NCI-H774 (cell line): ENCODE measurements at places on chromosomes 1 and 21.

DNA sequence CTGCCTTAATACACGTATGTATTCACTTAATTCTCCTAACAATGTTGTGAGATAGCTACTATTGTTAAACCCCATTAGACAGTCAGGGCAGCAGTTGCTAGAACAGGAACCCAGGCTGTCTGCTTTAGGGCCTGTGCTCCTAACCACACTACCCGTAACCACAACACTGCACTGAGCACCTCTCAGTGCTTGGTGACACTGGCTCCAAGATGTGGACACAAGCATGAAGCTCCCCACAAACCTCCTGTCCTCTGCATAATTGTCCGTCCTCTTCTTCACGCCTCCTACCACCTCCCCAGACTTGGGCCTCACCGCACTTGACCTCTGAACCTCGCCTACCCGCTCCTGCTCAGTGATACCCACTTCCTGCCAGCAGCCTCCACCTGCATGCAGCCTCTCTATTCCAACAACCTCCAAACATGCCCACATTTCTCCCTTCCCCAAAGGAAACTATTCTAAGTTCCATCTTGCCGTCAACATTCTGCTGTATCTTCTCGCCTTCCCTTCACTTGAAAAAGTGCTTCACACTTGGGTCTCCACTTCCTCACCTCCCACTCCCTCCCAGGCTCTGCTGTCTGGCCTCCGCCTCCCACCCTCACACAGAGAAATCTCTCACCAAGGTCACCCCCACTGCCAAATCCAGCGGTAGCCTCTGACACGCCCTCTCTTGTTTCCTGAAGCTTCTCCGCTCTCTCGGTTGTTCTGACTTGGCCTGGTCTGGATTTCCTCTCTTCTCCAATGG is 14.6 kb upstream of the AHDC1 start:
- no peak for DNase-seq

DNA sequence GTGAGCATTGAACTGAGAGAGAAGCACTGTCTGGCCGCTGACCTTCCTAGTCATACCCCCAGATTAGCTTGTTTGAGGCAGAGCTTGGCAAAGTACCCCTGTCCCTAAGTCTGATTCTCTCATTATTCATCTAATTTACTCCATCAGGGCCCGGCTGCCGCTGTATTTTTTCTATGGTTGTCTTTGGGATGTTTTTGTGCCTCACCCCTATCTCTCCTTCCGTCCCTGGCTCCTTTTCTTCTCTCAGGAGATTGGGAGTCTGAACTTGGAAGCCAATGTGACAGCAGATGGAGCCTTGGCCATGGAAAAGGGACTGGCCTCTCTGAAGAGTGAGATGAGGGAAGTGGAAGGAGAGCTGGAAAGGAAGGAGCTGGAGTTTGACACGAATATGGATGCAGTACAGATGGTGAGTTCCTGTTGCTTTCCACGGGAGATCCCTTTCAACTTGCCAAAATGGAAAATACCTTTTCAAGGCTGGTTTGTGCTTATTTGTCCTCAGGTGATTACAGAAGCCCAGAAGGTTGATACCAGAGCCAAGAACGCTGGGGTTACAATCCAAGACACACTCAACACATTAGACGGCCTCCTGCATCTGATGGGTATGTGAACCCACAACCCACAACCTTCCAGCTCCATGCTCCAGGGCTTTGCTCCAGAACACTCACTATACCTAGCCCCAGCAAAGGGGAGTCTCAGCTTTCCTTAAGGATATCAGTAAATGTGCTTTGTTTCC is 53.9 kb downstream of the LAMC2 start:
- DNase-seq, result no peak

GRCh38 chr1:115666206-115666605 is 24.4 kb downstream of the VANGL1 start:
- DNase-seq, result no peak

DNA sequence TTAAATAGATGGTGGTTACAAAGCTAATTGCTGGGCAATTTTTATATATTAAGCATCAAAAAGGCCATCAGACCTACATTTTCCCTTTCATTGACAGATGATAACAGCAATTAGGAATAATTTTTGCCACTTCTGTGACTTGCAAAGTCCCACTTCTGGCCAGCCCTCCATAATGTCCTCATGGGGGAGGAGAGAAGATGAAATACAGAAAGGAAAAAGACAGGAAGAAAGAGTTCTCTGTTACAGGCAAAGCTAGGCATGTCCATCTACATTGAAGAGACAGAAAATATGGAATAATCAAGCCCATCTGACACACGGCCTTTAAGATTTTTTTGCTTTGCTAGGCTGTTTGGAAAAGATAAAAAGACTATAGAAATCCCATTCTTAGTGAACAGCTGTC is 108.0 kb downstream of the ENAH start:
- no peak for DNase-seq

DNA sequence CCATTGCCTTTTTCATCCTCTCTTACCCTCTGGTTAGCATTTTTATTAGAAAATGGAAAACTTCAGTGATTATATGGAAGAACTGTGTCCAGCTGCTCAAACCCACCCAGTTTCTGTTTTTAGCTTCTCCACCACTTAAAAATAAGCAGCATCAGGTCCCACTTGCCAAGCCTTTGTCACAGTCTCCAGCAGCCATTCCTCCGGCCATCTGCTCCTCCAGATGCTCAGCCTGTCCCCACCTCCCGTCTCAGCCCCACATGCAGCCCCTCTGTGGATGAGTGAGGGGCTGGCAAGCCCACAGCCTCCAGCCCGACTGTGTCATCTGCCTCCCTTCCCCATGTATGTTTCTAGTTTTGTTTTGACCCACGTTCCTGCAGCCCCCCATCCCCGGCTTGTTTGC is 289.7 kb downstream of the HHAT start:
- DNase-seq, result no peak

GRCh38 chr1:57927003-57927402 is 503.1 kb upstream of the DAB1 start:
- DNase-seq, result no peak

DNA sequence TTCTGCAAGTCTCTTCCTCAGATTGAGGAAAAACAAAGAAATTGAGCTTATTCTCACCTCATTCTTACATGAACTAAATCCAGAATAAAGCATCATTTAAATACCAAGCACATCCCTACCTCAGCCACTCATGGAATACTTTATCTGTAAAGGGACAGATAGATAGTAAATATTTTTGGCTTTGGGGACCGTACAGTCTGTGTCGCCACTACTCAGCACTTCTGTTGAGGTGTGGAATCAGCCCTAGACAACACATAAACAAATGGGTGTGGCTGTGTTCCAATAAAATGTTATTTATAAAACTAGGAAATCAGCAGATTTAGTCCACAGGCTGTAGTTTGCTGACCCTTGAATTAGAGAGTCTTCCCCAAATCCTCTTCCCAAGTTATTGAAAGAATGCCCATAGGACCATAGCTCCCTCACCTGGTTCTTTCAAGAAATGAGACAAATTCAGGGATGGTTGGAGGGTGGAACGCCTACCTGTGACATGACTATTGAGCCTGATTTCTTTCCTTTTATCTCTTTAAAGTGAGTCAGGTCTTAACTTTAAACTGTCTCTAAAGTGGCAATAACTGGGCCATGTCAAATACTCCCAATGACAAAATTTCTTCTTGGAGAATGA is 878.5 kb downstream of the USP25 start:
- DNase-seq, result no peak

- no peak for DNase-seq
Observed at GRCh38 chr1:62093261-62093660, 101.4 kb upstream of the L1TD1 start.

DNA sequence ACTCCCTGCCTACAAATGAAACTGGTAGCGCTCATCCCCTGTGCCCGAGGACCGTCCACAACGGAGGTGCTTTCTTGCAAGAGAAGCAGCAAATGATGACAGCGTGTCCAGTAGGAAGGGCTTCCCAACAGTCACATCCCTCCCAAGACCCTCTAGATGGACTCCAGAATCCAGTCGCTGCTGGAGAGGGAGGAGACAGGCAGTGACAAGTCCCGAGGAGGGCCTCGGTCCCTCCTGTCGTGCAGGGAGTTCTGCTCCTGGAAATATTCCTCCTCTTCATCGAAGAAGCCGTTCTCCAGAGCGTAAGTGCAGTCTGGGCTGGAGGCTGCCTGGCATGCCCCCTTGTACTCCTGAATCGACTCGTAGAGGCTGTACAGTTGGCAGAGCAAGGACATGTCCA is 20.3 kb downstream of the FAM89A start:
- no peak for DNase-seq

DNA sequence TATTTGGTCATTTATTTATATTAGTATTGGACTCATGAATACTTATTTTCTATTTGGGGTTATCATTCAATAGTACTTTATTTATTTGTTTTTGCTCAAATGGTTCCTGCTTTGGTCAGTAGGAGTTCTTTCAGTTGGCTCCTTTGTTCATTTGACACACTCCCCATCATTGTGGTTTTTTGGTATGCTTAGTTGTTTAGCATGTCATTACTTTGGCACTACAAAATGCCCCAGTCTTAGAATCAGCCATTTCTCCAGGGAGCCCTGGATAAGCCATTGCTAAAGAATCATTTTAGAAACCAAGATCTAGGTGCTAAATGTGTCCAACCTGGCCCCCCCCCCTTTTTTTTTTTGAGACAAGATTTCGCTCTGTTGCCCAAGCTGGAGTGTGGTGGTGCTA is 61.7 kb upstream of the MRPS6 start:
- DNase-seq, result no peak

GRCh38 chr1:202599669-202600431 is 110.4 kb downstream of the SYT2 start:
- no peak for DNase-seq
